ENCODE measurements at places on chromosomes 3 and 15. TPM values are rescaled to one million over a fixed set of nuclear protein-coding genes. Genes with fewer than 3 reads are reported as not detected.

The NBEAL2 gene
- 15.7 TPM for total RNA-seq

The TTLL13 gene
- 0.07 TPM for total RNA-seq

The KIF23 gene
- total RNA-seq, result 10.9 TPM

The ASB14 gene
- total RNA-seq, result not detected

The IQCF2 gene
- total RNA-seq, result not detected

The LYSMD4 gene
- 12.3 TPM for total RNA-seq

The CRTAP gene
- 114 TPM for total RNA-seq

The SPTSSB gene
- 0.64 TPM for total RNA-seq

The ELL3 gene
- 24.1 TPM for total RNA-seq

The LARP6 gene
- total RNA-seq, result 30.5 TPM

The ZNF660 gene
- total RNA-seq, result 0.34 TPM

The ALDH1L1 gene
- 21.5 TPM for total RNA-seq

The CFAP100 gene
- total RNA-seq, result not detected

The MUC4 gene
- not detected for total RNA-seq

The TEX264 gene
- total RNA-seq, result 34.5 TPM

The CPA3 gene
- not detected for total RNA-seq

The DNAH12 gene
- under 0.01 TPM for total RNA-seq

The SOX2 gene
- 2.7 TPM for total RNA-seq

The ZNF774 gene
- 8.5 TPM for total RNA-seq

The SH2D7 gene
- not detected for total RNA-seq

The XRN1 gene
- total RNA-seq, result 34.2 TPM

The UROC1 gene
- not detected for total RNA-seq

The CTDSPL gene
- total RNA-seq, result 76.8 TPM

The ATP2C1 gene
- total RNA-seq, result 237 TPM

The RARB gene
- 2.6 TPM for total RNA-seq

The RAB43 gene
- 10.3 TPM for total RNA-seq

The MME gene
- 16.1 TPM for total RNA-seq

The FBXO22 gene
- 80.3 TPM for total RNA-seq

All from nasal cavity respiratory epithelium epithelial cell of viscerocranial mucosa (primary cell).